Esophagus squamous epithelium (tissue), 5 donors: ENCODE measurements at places on chromosomes 4 and X.

- DNase-seq, result no peak
These were observed 728 bp downstream of the UBA6 start for GRCh38 chr4:67700116-67700737.

- DNase-seq, result no peak
These were observed 97.3 kb downstream of the RS1 start for GRCh38 chrX:18574591-18574990.

GRCh38 chr4:33924811-33925210, 2319.5 kb downstream of the ARAP2 start:
- no peak for DNase-seq

DNA sequence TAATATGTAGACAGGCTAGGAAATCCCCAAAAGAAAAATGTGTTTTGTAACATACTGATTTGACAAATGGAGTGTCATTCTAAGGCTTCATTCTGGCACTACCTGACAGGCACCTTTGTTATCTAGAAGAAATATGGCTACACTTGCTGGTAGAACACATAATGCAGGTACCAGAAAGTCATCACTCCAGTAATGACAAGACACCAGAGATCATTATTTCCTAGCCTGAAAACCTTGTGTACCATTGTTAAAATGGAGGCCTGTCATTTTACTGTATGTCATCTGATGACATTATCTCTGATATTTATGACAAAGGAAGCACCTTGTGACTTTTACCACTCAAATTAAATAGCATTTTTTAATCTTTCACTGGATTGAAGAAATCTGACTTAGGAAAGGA, 13.5 kb upstream of the FGF5 start:
- no peak for DNase-seq

GRCh38 chr4:44668526-44668925, 9.7 kb upstream of the GUF1 start:
- no peak for DNase-seq

DNA sequence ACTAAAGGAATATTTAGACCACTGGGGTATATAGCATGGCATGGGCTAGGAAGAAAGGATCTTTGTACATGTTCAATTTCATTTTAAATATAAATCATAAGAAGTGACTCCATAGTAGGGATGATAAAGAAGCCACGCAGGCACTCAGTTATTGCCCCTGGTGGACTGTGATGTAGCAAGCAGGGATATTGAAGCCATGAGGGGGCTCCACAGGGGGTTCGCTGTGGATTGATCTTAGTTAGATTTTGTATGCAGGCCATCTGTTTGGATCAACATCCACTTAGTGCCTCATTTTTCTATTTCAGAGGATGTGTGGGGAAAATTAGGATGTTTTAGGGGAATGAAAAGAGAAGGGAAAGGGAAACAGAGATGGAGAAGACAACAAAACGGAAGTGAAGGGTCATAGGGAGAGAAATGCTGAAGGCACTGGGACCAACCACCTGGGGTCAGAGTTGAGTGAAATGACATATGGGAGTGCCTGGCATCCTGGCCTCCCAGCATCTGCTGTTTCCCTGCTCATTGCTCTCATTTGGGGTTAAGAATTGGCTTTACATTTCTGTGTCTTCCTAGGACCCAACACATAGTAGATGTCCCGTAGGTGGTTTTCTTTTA, 11.2 kb upstream of the FREM3 start:
- DNase-seq, result no peak

DNA sequence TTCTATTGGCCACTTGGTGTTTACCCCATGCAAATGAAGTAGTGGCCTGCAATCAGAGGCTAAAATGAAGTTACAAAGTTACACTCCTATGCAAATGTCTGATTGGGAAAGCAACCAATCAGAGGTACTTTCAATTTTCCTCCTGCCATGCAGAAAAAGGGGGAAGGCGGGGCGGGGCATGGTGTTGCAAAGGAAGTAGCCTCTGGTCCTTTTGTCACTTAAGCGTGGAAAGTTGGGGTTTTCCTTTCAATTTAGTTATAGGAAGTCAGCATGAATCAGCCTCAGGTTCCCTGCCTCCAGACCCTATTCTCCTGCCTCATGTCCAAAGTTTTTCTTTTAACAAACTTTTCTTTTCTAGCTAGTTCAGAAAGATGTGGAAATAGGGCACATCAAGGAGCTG, 69.3 kb downstream of the GPC4 start:
- DNase-seq, result no peak

- DNase-seq, result no peak
These were observed 61.6 kb downstream of the KIT start for GRCh38 chr4:54719378-54719777.
